Brain pericyte (primary cell): ENCODE measurements at places on chromosomes 6 and 20.

- DNase-seq, result peak; percentile 86
These were observed 375.1 kb downstream of the BTBD9 start for GRCh38 chr6:38264605-38265004.

- DNase-seq, result no peak
These were observed 21.7 kb upstream of the FAM217A start for GRCh38 chr6:4100655-4101054.

GRCh38 chr6:124607119-124607627 is 355.1 kb upstream of the RNF217 start:
- no peak for DNase-seq

- peak; percentile 86 for DNase-seq
These were observed 174.7 kb downstream of the TMEM242 start for GRCh38 chr6:157148391-157149323.

DNA sequence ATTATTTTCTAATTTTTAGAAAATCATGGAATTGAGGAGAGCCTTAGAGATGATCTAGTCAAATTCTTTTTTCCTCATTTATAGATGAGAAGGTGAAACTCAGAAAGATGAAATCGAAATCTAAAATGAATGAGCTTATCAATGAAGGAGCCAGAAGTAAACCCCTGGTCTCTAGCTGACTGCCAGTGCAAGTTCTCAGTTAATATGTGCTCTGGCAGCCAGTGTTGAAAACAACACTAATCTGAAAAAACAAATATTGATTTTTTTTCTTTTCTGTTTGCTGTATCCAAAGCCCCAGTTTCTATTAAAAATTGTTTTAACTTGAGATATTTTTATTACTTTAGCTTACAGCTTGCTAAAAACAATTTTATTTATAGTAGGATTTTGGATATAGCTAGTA is 21.5 kb upstream of the PBOV1 start:
- DNase-seq, result no peak
